ENCODE measurements at places on chromosomes 3 and 15.

- DNase-seq, result no peak
Observed at GRCh38 chr15:59998950-59999611, 5.0 kb upstream of the FOXB1 start.

DNA sequence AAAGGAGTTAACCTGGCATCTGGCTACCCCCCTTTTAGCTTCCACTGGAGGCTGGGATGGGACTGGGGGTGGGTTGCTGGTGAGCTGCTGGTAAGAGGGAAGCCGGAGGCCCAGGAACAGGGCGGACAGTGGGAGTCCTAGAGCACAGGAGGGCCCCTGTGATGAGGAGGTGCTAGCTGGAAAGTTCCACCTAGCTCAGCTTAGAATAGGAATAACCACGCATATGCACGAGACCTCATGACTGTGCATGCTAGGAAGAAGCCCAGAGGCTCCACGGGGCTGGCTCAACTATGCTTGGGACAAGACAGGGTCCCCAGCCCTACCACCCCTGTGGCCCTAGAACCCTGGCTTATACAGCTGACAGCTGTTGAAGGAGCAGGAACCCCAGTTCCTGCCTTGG, 34.1 kb downstream of the LINGO1 start:
- DNase-seq, result no peak

DNA sequence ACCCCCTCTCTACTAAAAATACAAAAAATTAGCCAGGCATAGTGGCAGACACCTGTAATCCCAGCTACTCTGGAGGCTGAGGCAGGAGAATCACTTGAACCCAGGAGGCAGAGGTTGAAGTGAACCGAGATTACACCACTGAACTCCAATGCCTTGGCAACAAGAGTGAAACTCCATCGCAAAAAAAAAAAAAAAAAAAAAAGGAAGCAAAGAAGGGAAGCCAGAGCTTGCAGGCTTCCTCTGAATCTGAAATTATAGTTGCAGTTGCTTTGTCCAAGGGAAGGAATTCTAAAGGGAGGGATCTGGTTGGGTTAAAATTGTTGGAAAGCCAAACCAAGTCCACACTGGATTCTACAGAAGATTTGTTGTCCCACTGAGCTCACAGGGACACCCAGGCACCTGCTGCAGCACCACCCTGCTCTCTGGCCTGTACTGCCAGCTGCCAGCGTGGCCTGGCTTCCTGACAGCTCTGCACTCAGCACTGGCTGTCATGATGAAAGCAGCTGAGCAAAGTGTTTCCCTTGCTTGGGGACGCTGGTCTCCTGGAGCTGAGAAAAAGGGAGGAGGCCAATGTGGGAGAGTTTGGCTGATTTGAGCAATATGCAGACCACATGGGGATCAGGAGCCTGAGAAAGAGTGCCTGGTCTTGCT, 88.8 kb upstream of the HES1 start:
- no peak for DNase-seq

DNA sequence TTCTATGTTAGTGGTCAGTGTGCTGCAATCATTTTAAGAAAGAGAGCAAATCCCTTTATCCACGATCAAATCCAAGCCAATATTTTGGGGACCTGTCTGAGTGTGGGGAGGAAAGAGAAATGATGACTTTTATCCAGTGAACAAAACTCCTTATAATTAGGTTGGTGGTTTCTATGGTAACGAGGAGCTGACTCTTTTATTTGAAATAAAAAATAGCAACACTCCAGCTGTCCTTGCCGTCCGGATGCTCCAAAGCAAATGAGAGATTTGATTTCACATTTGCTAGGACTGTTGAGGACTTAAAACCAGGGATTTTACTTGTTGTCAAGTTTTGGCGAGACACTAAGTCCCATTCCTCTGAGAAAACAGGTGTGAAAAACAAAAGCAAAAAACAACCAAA, 154.0 kb upstream of the PRICKLE2 start:
- no peak for DNase-seq

- no peak for DNase-seq
Observed at GRCh38 chr3:132756108-132756650, 34.0 kb upstream of the NPHP3 start.

- peak; percentile 65 for DNase-seq
Observed at GRCh38 chr15:28098766-28099554, at the start of gene OCA2. TSS of gene OCA2 (minus strand) at chr15:28099315. CDS start at chr15:28081874, 17,441 bp downstream.

GRCh38 chr15:76972389-76973361, 22.3 kb upstream of the PSTPIP1 start:
- no peak for DNase-seq

DNA sequence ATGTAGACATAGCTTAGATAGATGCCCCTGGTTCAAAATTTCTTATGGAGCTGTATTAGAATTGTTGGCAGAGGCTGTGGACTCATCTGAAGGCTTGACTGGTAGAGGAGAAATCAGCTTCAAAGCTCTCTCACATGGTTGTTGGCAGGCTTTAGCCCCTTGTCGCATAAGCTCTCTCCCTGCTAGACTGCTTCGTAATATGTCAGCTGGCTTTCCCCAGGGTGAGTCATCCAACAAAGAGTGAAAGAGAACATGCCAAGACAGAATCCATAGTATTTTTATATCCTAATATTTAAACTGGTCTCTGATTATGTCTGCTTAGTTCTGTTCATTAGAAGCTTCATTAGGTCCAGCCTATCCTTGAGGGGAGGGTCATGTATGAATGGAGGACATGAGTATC, 427.4 kb upstream of the NAALADL2 start:
- no peak for DNase-seq

DNA sequence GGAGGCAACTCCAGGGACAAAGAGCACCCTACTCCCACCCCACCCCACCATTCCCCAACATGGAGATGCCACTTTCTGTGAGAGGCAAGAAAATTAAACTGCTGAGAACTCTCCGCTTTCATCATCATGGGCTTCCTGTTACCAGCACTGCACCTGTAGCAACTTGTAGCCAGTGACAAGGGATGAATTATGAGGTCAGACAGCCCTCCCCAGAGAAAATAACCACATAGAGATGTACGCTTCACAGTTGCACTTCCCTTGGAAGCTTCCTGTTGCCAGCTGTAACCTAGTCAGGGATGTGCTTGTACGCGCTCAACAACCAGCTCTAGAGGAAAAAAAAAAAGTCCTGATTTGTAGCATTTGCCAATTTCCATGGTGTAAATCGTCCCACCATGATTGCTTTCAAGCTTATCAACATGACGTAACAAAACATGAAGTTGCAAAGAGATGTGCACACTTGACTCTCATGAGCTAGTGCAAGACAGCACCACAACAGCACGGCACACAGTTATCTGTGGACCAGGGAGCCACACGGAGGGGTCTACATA, 145.4 kb downstream of the RAB11A start:
- no peak for DNase-seq

DNA sequence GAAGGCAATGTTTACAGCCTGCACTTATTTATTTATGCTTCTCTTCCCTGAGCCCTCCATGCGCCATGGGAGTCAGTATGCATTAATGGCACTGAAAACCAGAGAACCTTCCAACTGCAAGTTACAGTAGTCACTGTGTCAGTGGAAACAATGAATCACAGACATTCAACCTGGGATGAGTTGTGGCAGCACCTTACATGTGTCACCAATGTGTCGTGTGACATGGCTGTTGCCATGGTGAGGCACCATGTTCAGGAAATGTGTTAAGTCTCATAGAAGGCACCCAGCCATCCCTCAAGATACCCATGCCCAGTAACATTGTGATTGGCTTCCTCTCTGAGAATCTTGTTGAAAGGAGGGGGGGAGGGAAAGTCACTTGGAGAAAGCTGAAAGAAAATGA, 105.0 kb downstream of the FOXP1 start:
- DNase-seq, result peak; percentile 61

Data from CD4-positive, alpha-beta T cell (primary cell).